Stimulated activated CD8-positive, alpha-beta memory T cell treated with anti-CD3 and anti-CD28 coated beads, Interleukin-15, amount 100 ng/mL, for 24 hours (primary cell): ENCODE measurements at places on chromosomes 12 and 14.

DNA sequence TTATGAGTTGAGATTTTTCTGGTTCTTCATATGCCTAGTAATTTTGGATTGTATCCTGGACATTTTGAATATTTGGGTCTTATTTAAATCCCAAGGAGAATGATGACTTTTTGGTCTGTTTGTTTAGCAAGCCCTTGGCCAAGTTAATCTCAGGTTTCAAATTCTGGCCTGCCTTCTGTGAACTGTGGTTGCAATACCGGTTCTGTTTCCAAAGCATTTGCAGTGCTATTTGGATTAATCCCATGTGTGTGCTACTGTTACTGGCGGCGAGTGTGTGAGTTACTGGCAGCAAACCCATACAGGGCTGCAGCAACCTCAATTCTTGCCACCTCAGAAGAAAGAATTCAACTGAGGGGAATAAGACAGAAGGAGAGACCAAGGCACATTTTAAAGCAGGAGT lies 51.1 kb downstream of the TMEM260 start:
- no peak for DNase-seq

- DNase-seq: peak; percentile 23
These were observed 44.5 kb downstream of the KDM2B start for GRCh38 chr12:121536054-121536898.

DNA sequence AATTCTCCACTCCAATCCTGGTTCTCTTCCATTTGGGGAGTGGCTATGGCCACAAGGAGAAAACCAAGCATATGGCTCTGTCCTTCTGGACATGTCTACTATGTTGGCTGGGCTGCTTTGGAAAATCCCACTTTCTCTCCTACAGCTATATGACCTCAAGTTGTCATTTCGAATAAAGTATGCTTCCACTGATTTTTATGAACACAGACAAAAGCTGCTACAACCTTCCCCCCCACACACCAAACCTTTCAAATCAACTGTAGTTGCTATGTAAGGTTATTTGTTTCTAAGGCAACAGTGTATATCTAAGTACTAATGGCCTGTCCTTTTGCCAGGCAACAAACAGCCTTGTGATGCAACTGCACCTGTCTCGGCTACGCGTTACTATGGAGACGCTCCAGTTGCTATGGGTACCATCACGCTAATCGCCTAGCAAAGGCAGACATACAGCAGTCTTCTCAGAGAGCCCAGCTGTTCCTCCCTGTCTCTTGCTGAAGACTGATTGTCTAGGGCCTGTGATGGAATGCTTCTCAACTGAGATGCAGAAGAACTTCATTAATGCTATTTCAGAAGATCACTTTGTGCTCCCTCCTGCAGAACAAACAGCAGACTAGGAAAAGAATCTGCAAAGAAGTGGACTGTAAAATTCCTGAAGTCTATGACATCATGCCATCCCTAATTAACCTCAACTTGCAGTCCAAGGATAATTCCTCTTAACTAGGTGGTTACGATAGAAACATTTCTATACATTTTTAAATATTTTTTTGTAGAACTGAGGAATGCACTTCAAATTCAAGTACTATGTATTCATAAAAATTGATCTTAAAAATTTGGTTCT lies 67.6 kb downstream of the FOXN3 start:
- no peak for DNase-seq

DNA sequence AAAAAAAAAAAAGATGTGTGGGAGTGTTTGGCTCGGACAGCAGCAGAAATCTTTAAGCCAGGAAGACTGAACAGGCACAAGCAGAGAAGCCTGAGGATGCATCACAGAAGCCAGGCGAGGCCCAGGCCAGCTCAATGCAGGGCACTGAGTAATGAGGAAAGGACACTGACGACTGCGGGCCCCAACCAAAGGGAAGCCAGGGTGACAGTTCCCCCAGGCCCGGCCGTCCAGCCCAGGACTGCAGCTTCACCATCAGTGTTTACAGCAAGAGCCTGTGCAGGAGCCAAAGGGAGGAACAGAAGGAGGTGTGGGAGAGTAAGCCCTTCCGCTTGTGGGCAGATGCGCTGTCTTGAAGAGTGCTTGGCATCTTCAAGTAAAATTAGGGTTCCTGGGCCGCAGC lies 205.3 kb upstream of the SFSWAP start:
- DNase-seq: no peak

GRCh38 chr12:19190292-19191031 lies 60.9 kb downstream of the PLEKHA5 start:
- no peak for DNase-seq
